ENCODE measurements at places on chromosomes 16 and 17. TPM values are rescaled to one million over a fixed set of nuclear protein-coding genes. Genes with fewer than 3 reads are reported as not detected.

The TBKBP1 gene
- total RNA-seq, result 6.2 TPM

The CDC6 gene
- 58.6 TPM for total RNA-seq

The STAT5A gene
- 5.3 TPM for total RNA-seq

The CBX2 gene
- total RNA-seq, result 19.2 TPM

The COL1A1 gene
- total RNA-seq, result 7.9 TPM

The ASPHD1 gene
- total RNA-seq, result 30.1 TPM
